H9 (cell line): ENCODE measurements at places on chromosomes 4 and X. TPM values are rescaled to one million over a fixed set of nuclear protein-coding genes. Genes with fewer than 3 reads are reported as not detected.

DNA sequence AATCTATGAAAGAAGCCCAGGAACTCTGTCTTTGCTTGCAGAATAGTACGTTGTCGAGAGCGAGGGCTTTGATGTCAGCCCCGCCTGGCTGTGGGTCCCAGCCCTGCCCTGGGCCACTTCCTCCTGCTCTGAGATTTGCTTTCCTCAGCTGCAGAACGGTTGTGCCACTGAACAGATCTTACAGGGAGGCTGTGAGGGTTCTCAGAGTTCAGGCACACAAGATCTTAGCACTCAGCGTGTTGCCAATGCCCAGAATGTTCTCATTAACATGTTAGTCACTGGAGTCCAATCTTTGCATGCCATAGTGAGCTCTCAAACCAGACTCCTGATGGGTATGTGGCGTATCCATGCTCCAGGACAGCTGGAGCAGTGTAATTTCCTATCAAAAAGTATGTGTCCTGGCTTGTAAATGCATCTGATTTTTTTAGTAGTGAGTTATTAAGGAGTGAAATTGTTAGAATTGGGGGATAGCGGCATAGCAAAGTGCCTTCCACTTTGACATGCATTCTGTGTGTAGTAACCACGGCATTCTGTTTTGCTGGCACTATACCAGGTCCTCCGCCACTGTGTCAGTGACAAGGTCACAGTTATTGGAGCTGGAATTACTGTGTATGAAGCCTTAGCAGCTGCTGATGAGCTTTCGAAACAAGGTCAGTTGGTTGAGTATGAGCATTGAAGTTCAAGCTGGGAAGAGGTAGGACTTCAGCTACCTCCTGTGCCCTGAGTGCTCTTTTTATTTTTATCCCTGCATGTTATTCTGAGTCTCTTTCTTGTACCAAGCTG is 31.6 kb downstream of the TKTL1 start:
- H3K36me3 ChIP-seq = peaks cover 2% of the 10 kb centered on the region; the same call in 1 of the 2 replicates
- H3K4me1 ChIP-seq = no peaks in the 10 kb centered on the region
- no peak overlapping the region for H3K4me3 ChIP-seq
- no peak for DNase-seq

GRCh38 chr4:156971676-156972378 is at the start of gene PDGFC:
Gene PDGFC (minus strand): TSS chr4:156971799. CDS start chr4:156970903, 896 bp downstream.
- DNase-seq = peak; percentile 85
- no peaks in the 10 kb centered on the region for H3K36me3 ChIP-seq
- 0 out of 2 replicates have a peak, but pooled peaks cover 4% of the 10 kb centered on the region for H3K4me1 ChIP-seq
- H3K27me3 ChIP-seq = peaks cover 2% of the 10 kb centered on the region; the same call in 1 of the 2 replicates
- no peak within 1 kb of the TSS for H3K27ac ChIP-seq

DNA sequence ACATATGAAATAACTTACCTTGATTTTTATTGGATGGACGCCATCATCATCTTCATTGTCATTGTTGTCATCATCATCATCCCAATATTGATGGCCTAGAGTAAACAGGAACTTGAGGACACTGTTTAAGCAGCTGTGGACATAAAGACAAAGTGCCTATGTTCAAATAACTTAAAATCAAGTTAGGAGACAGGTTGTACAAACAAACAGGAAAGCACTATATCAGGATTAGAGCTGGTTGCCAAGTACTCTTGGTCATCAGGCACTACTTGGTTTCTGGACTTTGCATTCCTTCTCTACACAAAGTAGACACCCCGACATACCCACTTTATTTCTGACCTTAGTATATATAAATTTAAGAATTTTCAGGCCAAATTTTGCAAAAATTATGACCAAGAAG is 608.6 kb downstream of the KLHL13 start:
- no peaks in the 10 kb centered on the region for H3K27me3 ChIP-seq
- H3K4me1 ChIP-seq = no peaks in the 10 kb centered on the region
- peaks cover 5% of the 10 kb centered on the region for H3K36me3 ChIP-seq
- H3K4me3 ChIP-seq = no peak overlapping the region
- H3K27ac ChIP-seq = no peak overlapping the region
- no peak for DNase-seq

- H3K4me1 ChIP-seq = no peaks in the 10 kb centered on the region
- H3K27me3 ChIP-seq = no peaks in the 10 kb centered on the region
- H3K36me3 ChIP-seq = no peaks in the 10 kb centered on the region
- H3K27ac ChIP-seq = no peak overlapping the region
- no peak for DNase-seq
Measured at GRCh38 chr4:95225849-95226248, 322.9 kb downstream of the UNC5C start.

DNA sequence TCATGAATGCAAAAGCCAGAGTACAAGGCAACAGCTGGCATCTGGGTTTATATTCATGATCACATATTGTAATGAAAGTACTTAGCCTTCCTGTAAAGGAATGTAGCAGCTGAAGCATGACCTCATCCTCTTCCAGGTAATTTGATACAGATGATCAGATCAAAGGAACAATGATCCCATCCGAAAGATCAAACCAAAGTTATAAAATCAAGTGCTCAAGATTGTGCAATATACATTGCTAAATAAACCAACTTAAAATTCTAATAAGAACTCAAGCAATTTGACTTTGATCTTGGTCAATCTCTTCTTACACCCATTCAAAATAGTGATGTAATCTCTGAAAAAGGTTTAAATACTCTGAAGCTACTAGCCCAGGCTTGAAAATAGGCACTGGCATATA is 113.1 kb upstream of the INPP4B start:
- H3K27me3 ChIP-seq = no peaks in the 10 kb centered on the region
- DNase-seq = no peak
- H3K27ac ChIP-seq = no peak overlapping the region
- H3K4me1 ChIP-seq = no peaks in the 10 kb centered on the region
- H3K4me3 ChIP-seq = no peak overlapping the region
- H3K36me3 ChIP-seq = no peaks in the 10 kb centered on the region; the same call in 1 of the 2 replicates

GRCh38 chr4:36640876-36641275 is 359.5 kb downstream of the DTHD1 start:
- peaks cover 10% of the 10 kb centered on the region for H3K4me1 ChIP-seq
- no peak overlapping the region for H3K4me3 ChIP-seq
- H3K36me3 ChIP-seq = peaks cover 2% of the 10 kb centered on the region; the same call in 1 of the 3 replicates
- H3K27ac ChIP-seq = peak overlapping the region; percentile 46

DNA sequence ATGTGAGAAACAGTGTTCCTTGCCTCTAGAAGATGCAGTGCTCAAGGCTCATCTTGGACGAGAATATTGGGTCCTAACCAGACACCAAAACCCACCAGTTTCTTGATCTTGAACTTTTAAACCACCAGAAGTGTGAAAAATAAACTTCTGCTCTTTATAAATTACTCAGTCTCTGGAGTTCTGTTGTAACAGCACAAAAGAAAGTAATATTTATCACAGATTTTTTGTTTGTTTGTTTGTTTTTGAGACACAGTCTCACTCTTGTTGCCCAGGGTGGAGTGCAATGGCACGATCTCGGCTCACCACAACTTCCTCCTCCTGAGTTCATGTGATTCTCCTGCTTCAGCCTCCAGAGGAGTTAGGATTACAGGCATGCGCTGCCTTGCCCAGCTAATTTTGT is 371.1 kb upstream of the NDST4 start:
- no peaks in the 10 kb centered on the region for H3K4me1 ChIP-seq
- DNase-seq = no peak
- H3K27me3 ChIP-seq = no peaks in the 10 kb centered on the region
- no peak overlapping the region for H3K4me3 ChIP-seq
- H3K36me3 ChIP-seq = no peaks in the 10 kb centered on the region; the same call in 1 of the 2 replicates

DNA sequence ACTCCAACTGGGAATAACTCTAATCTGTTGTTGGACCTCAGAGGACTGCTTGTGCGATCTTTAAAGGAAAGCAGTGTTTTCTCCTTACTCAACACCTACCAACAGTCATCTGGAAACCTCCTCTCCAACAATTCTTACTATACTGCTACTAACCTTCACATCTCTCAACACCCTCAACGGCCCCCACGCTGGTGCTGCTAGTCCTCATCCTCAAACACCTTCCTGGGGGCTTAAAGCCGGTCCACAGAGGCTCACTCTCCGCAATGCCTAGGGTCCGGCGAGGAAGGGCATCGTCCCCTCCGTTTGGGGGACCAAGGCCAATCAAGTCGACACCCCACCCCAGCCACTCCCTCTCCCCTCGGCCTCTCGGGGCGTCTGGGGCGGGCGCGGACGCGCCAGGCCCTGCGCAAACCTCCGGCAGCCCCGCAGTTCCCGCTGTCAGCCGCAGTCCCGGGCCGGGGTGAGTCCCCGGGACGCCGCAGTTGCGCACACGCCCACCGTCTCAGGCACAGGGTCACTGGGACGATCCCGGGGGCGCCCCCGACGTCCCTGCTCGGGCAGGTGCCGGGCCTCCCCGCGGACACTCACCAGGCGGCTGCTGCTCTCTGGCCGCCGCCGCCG is 418 bp downstream of the TAB3 start:
- DNase-seq = no peak
- no peaks in the 10 kb centered on the region; the same call in 1 of the 2 replicates for H3K36me3 ChIP-seq
- no peaks in the 10 kb centered on the region for H3K27me3 ChIP-seq
- no peak overlapping the region for H3K27ac ChIP-seq

DNA sequence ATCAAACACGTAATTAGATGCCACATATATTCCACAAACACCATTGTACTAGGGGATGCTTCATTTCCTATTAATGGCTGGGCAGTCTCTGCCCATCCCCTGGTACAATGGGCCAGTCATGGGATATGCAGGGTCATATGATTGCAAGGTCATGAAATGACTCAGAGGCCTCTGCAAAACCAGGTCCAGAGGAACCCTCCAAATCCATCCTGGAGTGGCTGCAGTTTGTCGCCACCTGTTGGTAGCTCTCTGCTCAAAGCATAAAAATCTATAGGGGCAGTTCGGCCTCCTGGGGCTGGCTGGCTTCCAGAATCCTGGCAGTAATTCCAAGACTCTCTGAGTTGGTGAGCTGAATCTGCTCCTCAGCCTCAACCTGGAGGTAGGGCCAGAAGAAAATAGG is 22.9 kb upstream of the PUDP start:
- H3K27me3 ChIP-seq = no peaks in the 10 kb centered on the region
- DNase-seq = peak; percentile 38
- H3K27ac ChIP-seq = no peak overlapping the region
- no peaks in the 10 kb centered on the region for H3K4me1 ChIP-seq
- H3K4me3 ChIP-seq = no peak overlapping the region

DNA sequence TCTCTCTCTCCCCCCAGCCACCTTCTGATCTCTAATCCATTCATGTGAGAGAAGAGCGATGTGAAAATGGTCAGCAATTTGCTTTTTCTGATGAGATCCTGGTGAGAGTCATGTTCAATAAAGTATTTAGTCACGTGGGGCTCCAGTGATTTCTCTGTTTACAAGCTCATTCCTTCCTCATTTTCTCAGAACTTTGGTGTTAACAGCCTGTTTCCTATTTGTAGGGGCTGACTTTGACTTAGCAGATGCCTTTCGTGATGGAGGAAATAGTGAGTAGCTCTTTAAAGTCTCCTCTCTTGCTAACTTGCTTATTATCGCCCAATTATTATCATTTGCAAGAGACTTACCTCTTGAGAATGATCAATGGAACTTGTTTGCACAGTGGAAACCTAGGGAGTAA is 72.6 kb upstream of the CD99 start:
- H3K4me3 ChIP-seq = no peak overlapping the region
- H3K27ac ChIP-seq = no peak overlapping the region
- peaks cover 24% of the 10 kb centered on the region; the same call in 2 of the 3 replicates for H3K36me3 ChIP-seq

- H3K27ac ChIP-seq = no peak overlapping the region
- H3K36me3 ChIP-seq = peaks cover 14% of the 10 kb centered on the region
- H3K4me1 ChIP-seq = peaks cover 2% of the 10 kb centered on the region; the same call in 1 of the 2 replicates
- H3K4me3 ChIP-seq = no peak overlapping the region
- H3K27me3 ChIP-seq = no peaks in the 10 kb centered on the region
Measured at GRCh38 chr4:16636912-16637630, 261.4 kb downstream of the LDB2 start.

DNA sequence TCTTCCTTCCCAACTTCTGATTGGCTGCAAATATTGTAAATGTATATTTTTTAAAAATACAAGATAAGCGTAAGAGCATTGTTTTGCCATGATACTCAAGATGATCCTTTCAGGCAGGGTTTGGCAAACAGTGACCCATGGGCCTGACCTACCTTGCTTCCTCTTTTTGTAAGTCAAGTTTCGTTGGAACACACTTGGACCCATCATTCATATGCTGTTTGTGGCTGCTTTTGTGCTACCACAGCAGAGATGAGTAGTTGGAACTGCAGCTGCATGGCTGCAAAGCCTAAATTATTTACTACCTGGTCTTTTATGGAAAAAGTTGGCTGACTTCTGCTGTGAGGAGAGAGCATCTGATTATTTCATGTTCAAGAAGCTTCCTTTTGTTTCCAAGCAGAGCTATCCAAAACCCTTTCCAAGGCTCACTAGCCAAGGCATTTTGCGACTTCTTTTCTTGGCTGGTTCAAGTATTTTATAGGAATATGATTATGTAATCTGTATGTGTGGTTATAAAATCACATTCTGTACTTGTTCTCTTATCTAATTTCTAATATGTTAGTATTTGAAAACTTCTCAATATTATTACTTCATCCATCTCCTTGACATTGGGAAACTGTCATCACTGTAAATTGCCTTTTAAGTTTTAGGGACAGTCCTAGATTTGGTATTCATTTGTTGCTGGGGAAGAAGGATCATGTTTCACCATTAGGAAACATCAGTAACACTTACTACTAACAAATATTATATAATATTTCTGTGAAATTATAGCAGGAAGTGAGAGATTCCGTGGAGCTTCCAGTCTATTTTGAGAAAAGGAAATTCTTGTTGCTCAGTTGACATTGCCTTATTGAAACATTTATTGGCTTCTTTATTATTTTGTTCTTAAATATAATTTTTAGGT is 109.2 kb downstream of the ARHGAP10 start:
- no peak overlapping the region for H3K4me3 ChIP-seq
- no peak overlapping the region for H3K27ac ChIP-seq
- no peaks in the 10 kb centered on the region; the same call in 1 of the 2 replicates for H3K4me1 ChIP-seq

- H3K4me3 ChIP-seq = no peak overlapping the region
- H3K27me3 ChIP-seq = no peaks in the 10 kb centered on the region
- H3K4me1 ChIP-seq = no peaks in the 10 kb centered on the region; the same call in 1 of the 2 replicates
- DNase-seq = no peak
Measured at GRCh38 chr4:61579786-61580185, 379.7 kb downstream of the ADGRL3 start.

Gene MID1IP1
- total RNA-seq = 100 and 102 TPM in 2 replicates
